T follicular helper cell (primary cell): ENCODE measurements at places on chromosomes 2 and 18.

- no peak for DNase-seq
These were observed 37.7 kb upstream of the MEX3C start for GRCh38 chr18:51235009-51235789.

- no peak for DNase-seq
These were observed 100.6 kb upstream of the APCDD1 start for GRCh38 chr18:10353791-10354190.

GRCh38 chr18:3669376-3669775 lies 219.4 kb downstream of the TGIF1 start:
- no peak for DNase-seq

DNA sequence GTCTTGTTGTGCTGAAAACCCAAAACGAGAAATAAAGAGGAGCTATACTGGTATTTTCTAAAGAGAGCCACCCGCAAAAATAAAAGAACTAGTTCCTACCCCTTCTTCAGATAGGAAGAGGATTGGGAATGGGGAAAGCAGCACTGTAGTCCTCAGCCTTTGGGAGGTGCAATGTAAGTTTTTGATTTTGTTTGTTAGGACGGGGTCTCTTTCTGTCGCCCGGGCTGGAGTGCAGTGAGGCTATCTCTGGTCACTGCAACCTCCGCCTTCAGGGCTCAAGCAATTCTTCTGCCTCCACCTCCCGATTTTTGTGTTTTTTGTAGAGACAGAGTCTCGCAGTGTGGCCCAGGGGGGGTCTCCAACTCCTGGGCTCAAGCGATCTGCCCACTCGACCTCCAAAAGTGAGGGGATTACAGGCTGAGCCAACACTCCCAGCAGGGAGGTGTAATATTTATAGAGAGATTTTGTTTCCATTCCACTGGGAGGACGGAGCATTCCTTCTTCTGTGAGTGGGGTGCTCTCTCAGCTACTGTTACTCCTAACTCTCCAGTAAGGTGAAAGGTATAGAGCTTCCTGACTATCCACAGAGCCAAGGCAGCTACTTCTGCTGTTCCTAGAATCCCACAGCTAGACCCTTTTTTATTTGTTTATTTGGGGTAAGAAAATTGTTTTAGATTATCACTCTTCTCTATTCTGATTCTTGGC lies 13.1 kb upstream of the GULP1 start:
- no peak for DNase-seq

GRCh38 chr2:173868406-173868805 lies 96.8 kb downstream of the SP3 start:
- no peak for DNase-seq

GRCh38 chr18:76928179-76928868 lies 106.0 kb downstream of the ZNF236 start:
- DNase-seq, result no peak

DNA sequence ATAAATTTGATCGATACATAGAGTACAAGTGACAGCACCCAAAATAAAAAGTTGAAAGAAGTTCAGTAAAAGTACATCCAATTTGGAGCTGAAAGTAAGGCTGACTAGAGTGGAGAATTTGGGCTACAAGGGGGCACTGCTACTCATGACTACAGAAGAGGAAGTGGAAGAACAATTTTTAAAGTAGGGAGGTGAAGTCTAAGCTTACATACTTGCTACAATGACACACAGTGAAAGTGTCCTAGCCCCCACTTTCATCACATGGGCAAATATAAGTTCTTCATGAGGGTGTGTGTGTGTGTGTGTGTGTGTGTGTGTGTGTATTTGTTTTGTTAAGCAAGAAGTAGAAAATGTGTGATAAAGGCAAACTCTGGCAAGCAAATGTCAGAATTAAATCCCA lies 45.7 kb downstream of the MAP3K2 start:
- no peak for DNase-seq

- no peak for DNase-seq
These were observed 220.2 kb upstream of the CCDC68 start for GRCh38 chr18:55179425-55179824.

GRCh38 chr2:26540961-26541360 lies 63.0 kb upstream of the OTOF start:
- DNase-seq, result no peak

GRCh38 chr18:36610258-36610657 lies 218.5 kb downstream of the TPGS2 start:
- no peak for DNase-seq

DNA sequence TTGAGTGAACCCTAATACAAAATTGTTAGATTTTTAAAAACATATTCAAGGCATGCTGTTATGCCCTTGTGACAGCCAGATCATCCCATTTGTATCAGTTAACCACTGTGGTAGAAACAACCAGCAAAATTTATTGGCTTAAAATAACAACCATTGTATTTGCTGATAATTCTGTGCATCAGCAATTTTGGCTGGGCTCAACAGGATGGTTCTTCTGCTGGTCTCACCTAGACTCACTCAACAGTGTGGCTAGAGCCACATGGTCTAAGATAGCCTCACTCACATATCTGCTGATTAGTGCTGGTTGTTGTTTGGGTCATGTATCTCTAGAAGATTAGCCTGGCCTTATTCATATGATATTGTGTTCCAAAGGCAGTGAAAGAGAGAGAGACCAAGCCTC lies 160.1 kb upstream of the GATA6 start:
- DNase-seq, result no peak

- no peak for DNase-seq
These were observed 232.4 kb downstream of the GBX2 start for GRCh38 chr2:235935773-235936172.

- no peak for DNase-seq
These were observed 370.7 kb downstream of the DLGAP1 start for GRCh38 chr18:4084382-4084900.

DNA sequence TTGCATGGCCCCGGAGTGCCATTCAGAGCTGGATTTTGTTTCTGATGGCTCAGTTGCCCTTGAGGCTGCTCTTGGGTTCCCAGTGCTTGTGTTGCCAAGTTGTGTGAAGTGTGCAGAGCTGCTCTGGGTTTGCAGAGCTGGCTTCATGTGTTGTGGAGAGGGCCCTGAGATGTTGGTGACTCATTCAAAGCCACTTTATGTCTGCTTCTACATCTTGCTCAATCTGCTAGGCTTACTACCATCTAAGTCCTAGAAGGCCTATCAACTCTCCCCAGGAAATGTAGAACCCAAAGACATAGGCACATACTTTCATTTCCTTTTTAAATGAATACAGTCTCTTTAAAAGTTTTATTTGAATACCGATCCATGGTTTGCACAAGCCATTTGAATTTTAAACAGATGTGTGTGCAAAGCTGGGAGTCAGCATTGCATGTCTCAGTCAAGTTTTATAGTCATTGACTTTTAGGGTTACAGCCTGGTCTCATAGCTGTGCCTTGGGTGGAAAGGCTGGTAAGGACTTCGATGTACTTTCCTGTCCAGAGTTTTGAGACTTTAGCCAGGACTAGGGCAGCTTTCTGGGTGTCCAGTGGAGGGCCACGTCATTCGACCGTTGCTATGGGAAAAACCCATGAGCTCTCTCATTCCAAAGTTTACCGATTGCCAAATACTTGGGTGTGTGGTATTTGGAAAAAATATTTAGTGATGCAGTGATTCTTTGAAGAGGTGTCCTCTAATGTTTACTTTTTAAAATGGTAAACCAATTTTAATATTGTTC lies 105.0 kb downstream of the LTBP1 start:
- no peak for DNase-seq

DNA sequence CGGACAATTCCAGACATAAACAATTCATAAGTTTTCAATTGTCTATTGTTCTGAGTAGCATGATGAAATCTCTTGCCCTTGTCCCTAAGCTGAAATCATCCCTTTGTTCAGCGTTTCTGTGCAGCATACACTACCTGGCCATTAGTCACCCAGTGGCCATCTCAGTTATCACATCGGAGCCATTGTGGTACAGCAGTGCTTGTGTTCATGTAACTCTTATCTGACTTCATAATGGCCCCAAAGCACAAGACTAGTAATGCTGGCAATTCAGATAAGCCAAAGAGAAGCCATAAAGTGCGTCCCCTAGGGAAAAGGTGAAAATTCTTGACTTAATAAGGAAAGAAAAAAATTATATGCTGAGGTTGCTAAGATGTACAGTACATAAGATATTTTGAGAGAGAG lies 127.2 kb downstream of the FHOD3 start:
- DNase-seq, result no peak

DNA sequence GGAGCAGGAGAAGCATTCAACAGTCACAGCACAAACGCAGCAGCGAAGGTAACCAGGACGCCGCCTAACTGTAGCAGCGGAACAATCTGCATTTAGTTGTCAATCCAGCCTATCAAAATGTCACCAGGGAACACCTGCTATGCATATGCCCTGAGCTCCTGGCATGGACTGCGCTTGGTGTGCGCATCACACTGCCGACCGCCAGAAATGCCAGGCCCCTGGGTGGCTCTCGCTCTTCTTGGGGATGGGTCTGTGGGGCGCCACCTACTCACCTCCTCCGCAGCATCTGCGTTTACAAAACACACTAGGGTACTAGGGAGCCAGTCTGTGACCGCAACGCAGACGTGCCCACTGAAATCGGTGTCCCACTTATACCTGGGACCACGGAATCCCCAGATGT lies 31.7 kb downstream of the ZNF516 start:
- no peak for DNase-seq

DNA sequence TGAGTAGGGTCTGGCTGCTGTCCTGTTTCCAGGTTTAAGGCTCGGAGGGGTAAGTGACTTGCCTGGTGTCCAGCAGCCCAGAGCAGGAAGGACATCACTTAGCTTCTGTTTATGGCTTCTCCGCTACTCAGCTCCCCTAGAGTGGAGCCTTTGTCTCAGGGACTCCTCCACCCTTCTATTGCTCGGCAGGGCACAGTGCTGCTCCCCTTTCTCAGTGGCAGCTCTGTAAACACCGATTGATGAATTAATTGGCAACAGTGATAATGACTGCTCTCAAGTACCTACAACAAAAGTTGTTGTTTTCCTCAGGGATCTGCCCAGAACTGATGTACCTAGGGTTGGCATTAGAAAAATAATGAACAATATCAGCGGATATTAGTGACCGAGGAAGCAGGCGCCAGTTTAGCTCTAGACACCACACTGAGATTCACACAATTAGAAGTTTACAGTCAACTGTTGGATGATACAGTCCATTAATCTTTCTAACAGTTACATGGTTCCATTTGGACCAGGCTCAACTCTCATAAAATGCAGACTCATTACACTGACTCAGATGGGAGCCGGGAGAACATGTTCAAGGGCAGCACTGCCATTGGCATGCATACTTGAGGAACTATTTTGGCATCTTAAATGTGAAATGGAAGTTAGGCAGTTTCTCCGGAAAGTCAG lies 265.7 kb downstream of the MTX2 start:
- no peak for DNase-seq

- no peak for DNase-seq
These were observed 38.0 kb downstream of the RHBDD1 start for GRCh38 chr2:226873826-226874225.
